ENCODE measurements at places on chromosomes 16 and 17. TPM values are rescaled to one million over a fixed set of nuclear protein-coding genes. Genes with fewer than 3 reads are reported as not detected.

The MEIOC gene
- not detected for total RNA-seq

The ZNF385C gene
- total RNA-seq: 2.3 TPM

The RDM1 gene
- total RNA-seq: 2.4 TPM

The SERPINF2 gene
- total RNA-seq: 56.1 TPM

The MAP2K6 gene
- total RNA-seq: 5.4 TPM

The KRTAP16-1 gene
- not detected for total RNA-seq

The CHTF18 gene
- total RNA-seq: 7.8 TPM

The ABAT gene
- 67.4 TPM for total RNA-seq

The CFAP52 gene
- total RNA-seq: not detected

The WNT9B gene
- total RNA-seq: 0.85 TPM

The SLC5A10 gene
- not detected for total RNA-seq

The ALDH3A1 gene
- 12.8 TPM for total RNA-seq

The MOSMO gene
- 19.6 TPM for total RNA-seq

The GGT6 gene
- total RNA-seq: 23.5 TPM

The VMO1 gene
- total RNA-seq: 2.6 TPM

The ENPP7 gene
- total RNA-seq: not detected

The SOX8 gene
- 0.59 TPM for total RNA-seq

The ABCA5 gene
- 31.0 TPM for total RNA-seq

The IST1 gene
- total RNA-seq: 193 TPM

The OTOA gene
- 0.68 TPM for total RNA-seq

The SLC2A4 gene
- total RNA-seq: 13.8 TPM

The KRT27 gene
- total RNA-seq: not detected

The KRTAP4-6 gene
- total RNA-seq: not detected

The ACTG1 gene
- total RNA-seq: 3,181 TPM

The SSTR5 gene
- 1.1 TPM for total RNA-seq
